ENCODE measurements at places on chromosomes 13 and 19.

DNA sequence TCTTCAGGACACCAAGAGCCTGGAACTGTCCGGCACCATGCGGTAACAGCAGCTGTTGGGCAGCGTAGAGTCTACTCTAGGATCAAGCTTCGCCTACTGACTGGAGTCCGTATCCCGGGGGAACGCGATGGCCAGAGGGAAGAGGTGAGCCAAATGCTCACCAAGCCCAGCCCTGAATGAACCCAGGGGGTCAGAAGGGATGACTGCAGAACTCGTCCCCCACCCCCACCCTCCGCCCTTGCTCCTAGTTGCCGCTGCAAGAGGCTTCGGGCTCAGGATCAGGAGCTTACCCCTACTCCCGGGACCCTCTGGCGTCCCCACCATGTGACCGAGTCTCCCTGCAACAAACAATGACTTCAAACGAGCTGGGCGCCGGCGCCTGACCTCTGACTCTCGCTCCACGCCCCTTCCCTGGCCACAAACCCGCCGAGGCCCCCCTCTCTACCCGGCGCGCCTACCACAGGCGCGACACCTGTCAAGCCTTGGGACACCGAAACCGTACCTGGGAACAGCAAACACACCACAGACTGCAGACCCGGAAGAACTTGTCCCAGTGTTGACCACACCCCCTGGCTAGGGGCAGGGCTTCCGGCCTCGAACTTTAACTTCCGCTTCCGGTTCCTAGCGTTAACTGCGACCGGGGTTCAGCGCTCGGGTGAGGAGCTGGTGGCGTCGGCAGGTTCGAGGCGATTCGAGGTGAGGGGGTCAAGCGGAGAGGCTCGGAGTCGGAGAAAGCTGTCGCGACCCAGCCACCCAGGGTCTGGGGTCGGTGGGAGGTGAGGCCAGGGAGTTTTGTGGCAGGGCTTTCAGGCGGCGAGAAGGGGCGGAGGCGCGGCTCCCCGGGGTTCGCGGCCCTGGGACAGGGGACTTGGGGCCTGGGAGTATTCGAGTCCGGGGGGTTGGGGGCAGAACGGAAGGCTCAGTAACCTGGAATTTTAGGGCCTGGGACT is at the start of gene UBL5:
TSS of gene UBL5 (plus strand) at position 630 of the 950 bp plus-strand sequence. CDS start 420 bp downstream, outside the sequence.
- DNase-seq = peak; percentile 85

DNA sequence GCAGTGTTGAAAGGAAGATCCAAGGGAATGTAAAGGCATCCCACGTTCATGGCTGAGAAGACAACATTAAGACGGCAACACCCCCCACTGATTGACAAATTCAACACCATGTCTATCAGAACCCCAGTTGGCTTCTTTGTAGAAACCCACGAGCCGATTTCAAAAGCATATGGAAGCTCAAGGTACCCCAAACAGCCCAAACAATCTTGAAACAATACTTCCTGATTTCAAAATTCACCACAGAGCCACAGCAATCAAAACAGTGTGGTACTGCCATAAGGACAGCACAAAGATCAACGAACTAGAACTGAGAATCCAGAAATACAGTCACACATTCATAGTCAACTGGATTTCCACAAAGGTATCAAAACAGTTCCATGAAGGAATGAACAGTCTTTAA is 6.2 kb downstream of the MIER2 start:
- DNase-seq = no peak

GRCh38 chr19:18439910-18440237 is 1.9 kb upstream of the ISYNA1 start:
- DNase-seq = no peak

- DNase-seq = peak; percentile 98
Measured at GRCh38 chr19:45692187-45693105, at the start of gene QPCTL. Gene QPCTL (plus strand): TSS chr19:45692666. CDS start chr19:45692704, 38 bp downstream.

DNA sequence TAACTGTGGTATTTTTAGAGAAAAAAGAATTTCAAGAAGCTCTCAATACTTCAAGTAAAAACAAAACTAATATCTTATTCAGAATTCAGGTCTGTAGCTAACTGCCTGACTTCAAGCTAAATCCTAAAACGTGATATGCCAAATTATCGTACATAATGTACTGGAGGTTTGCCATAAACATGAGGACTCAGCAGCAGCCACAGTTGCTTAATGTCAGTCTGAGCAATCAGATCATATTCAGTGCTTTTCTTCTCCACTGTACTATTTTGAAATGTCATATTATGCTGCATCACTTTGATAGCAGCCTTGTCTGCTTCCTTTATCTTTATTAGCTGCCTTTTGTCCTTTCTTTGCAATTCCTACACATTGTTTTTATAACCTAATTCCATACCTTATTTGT is 265.1 kb upstream of the EDNRB start:
- DNase-seq = no peak

- no peak for DNase-seq
Measured at GRCh38 chr19:2246801-2247361, 2.2 kb upstream of the AMH start.

DNA sequence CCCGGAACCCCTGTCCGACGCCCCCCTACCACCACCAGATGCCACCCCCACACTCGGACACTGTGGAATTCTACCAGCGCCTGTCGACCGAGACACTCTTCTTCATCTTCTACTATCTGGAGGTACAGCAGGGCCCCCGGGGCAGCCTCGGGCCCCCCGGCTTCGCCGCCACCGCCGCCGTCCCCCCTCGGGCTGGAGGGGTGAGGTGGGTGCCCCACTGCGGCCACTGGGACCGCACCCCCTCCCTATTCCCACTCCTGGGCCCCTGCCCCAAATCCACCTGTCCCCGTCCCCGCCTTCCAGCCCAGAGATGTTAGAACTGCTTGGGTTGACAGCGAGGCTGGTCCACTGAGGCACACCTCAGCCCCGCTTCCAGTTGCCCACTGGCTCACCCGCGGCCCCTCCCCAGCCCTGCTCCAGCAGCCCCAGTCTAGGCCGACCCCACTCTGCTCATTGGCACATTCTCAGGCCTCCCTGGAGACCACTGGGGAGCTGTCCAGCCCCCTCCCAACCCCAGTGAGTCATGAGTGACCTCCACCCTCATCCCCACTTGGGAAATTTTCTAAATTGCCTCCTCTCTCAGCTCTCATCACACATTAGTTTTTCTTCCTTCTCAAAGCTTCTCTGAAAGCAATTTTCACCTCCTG is 6.5 kb downstream of the LENG1 start:
- no peak for DNase-seq

DNA sequence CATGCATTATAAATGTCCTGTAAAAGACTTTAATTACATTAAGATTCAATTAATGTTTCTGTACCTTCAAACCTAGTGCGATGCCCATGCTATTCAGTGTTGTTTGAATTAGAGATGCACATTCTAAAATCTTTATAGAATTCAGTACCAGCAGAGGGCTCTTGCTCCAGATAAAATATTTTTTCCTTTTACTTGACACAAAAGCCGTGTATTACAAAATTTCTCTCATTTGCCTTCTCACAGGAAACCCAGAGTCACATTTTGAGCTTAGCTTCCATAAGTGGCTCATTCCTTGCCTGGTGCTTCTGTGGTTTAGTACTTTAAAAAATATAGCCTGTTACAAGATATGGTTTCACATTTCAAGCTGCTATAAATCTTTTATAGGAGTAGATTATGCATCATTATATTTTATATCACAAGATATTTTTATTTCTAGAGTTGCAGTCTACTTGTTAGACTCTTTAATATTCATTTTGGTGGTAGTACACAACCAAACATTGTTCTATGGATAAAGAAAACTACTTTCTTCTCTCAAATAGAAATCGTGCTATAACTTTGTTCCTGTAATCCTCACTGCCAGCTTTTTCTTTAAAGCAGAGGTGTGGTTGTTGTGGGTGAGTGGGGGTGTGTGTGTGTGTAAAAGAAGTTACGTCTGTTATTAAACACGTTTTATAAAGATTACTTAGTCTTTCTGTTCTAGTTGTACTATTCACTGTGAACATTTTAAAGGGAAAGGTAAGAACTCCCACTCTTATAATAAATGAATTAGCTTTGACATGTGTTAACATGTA is 101.4 kb downstream of the RNF17 start:
- DNase-seq = no peak

DNA sequence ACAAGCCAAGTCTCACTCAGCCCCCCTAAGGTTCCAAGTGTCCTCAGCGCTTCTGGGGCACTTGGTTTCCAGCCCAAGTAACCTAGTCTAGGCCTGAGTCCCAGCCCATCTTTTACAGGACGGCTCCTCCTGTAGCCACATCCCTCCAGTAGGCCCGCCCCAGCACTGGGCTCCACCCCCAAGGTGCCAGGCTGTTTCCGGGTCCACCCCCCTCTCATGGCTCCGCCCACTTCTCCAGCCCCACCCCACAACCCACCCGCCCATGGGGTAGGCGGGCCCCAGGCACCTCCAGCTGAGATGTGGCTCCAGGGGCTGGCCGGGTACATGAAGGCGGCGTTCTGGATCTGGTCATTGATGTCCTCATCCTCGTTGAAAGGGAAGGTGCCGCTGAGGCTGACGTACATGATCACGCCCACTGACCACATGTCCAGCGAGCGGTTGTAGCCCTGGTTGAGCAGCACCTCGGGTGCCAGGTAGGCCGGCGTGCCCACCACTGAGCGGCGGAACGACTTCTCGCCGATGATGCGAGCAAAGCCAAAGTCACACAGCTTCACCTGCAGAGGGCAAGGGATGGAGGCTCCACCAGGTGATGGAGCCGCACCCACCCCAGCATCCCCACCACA is 17.2 kb upstream of the DACT3 start:
- no peak for DNase-seq

GRCh38 chr19:27905074-27905473 is 1307.9 kb downstream of the UQCRFS1 start:
- no peak for DNase-seq

GRCh38 chr19:17248011-17248776 is 2.5 kb upstream of the NR2F6 start:
- DNase-seq = no peak

- DNase-seq = no peak
Measured at GRCh38 chr13:93847162-93847561, 620.6 kb downstream of the GPC6 start.

GRCh38 chr19:8612807-8613171 is 2.3 kb upstream of the ADAMTS10 start:
- no peak for DNase-seq

DNA sequence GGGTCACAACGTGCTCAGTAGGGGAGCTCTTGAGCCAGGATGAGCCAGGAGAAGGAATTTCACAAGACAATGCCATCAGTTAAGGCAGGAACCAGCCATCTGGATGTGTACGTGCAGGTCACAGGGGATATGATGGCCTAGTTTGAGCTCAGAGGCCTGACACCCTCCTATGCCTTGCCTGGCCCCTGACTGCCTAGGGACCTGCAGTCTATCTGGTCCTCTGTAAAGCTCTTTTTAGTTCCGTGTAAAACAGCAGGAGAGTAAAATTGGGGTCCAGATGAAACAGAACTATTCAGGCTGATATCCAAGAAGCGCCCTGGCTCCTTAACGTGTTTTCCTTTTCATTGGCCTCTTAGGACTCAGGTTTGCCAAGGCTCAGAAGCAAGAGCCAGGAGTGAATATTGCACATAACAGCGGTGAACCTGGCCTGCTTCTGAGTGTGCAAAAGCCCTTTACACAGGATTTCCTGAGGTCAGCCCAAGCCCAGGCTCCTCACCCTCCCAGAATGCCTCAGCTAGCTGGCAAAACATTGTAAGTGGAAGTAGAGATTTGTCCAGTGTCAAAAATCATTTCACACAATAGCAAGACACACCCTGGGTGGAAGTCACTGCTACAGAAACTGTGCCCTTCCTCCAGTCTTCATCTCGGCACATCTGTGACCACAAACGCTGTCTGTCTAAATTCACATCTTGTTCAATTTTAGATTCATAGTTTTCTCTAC is 777.2 kb downstream of the UQCRFS1 start:
- DNase-seq = no peak

- DNase-seq = no peak
Measured at GRCh38 chr13:34772881-34773280, 169.2 kb upstream of the NBEA start.

DNA sequence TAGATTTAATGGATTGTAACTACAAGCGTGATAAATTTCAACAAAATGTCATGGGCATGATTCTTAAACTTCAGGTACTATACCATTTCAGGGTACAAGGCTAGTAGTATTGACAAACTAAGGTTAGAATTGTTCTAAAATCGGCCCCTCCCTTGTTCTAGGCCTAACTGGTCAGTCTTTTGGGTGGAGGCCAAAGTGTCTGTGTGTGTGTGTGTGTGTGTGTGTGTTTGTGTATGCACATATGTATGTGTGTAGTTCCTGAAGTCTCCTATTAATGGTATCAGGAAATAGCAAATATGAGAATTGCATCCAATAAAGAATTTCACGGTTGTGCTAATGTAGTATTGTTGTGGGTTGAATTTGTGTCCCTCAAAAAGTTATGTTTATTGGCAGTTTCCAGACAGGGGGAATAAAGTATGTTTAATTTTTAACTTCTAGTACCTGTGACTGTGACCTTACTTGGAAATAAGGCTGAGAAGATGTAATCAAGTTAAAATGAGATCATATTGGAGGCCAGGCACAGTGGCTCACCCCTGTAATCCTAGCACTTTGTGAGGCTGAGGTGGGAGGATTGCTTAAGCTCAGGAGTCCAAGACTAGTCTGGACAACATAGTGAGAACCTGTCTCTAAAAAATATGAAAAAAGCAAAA is 119.2 kb downstream of the KLF5 start:
- no peak for DNase-seq

DNA sequence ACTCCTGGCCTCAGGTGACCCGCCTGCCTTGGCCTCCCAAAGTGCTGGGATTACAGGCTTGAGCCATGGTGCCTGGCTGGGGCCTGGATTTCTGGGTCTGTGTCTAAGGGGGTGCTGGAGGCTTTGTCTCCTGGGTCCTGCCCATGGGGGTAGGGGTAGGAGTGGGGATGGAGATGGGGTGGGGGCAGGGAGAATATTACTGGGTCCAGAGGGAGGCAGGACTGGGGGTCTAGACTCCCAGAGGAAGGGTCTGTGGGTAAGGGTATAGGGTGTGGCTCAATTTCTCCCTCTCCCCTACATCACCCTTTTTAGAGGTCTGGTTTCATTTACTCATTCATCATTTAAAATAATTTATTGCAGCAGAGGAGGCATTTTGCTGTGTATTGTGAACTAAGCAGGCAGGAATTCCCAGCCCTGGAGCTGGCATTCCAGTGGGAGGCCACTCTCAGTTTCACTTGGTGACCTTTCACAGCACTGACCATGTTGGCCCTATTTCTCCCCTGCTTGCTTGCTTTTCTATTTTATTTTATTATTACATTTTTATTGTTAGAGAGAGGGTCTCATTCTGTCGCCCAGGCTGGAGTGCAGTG is 810 bp upstream of the NFKBID start:
- no peak for DNase-seq

DNA sequence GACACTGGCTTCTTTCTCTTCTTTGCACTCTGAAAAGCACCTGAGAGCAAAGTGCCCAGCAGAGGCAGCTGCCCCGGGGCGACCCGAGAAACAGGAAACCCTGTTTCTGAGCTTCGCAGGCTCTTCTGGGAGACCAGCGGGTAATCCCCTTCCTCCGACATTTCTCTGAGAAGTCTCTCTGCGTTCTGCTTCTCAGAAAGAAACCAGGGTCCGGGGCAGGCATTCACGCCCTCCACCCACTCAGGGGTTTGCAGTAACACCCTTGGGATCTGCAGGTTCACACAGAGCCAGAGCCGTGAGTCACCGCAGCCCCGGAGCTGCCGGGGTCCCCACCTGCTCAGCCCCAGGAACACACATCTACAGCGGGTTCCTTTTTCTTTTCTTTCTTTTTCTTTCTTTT is 86.0 kb downstream of the GADD45B start:
- no peak for DNase-seq

GRCh38 chr19:11806354-11807098 is 7.5 kb upstream of the ZNF440 start:
- no peak for DNase-seq

- no peak for DNase-seq
Measured at GRCh38 chr19:50481351-50482149, 4.9 kb upstream of the GARIN5A start.

- no peak for DNase-seq
Measured at GRCh38 chr19:39582891-39583625, 19.3 kb upstream of the LGALS13 start.

GRCh38 chr13:53090461-53090860 is 61.8 kb downstream of the OLFM4 start:
- no peak for DNase-seq

All from iPS DF 6.9 (cell line).